ENCODE measurements at places on chromosomes 1 and 21.

GRCh38 chr1:243312952-243313634, 57.3 kb downstream of the SDCCAG8 start:
- DNase-seq = no peak

DNA sequence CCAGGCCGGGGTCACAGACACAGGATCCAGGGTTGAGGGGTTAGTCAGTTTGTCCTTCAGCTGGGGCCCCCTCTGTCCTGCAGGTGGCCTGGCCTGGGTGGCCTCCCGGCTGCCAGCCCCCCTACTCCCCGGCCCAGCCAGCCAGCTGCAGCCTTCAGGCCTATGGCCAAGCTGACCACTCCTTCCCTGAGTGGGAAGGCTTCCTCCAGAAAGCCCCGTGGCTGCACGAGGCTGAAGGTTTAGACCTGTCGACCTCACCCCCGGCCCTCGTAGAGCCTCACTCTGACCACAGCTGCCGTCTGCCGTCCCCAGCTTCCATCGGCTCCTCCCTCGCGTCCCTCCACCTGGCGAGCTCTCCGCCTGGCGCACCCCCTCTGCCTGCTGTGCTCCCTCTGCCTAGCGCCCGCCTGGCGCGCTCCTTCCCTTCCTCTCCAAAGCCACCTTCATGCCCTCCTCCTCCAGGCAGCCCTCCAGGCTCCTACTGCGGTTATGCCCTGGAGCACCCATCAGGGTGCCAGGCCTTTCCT, 9.6 kb downstream of the TTLL10 start:
- no peak for DNase-seq

DNA sequence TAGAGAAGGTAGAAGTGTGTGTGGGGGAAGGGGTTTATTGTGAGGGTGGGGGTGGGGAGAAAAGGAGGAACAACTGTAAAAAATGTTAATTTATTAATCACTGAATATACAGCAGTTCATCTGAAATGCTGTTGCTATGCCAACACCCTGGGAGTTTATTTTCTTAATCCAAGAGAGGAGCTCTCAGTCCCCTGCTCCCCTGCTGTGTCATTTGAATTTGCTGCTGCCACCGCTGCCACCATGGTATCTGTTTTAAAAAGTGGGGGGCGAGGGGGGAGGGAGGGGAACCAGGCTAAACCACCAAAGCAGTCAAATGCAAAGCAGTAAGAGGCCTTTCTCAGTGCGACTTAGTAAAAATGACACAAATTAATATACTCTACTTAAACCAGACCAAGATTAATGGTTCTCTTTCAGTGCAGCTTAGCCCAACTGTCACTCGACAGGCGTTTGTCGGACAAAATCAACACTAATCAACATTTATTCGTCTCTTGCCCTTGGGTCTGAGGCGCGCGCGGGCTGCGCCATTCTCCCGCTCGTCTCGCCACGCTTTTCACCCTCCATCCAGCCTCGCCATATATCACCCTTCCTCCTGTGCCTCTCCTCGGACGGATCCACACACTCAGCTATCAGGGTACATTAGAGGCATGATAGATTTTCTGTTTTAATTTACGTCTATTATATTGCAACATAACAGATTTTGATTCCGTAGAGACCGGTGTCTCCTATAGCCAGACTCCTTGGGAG, 76.2 kb downstream of the PBX1 start:
- no peak for DNase-seq

DNA sequence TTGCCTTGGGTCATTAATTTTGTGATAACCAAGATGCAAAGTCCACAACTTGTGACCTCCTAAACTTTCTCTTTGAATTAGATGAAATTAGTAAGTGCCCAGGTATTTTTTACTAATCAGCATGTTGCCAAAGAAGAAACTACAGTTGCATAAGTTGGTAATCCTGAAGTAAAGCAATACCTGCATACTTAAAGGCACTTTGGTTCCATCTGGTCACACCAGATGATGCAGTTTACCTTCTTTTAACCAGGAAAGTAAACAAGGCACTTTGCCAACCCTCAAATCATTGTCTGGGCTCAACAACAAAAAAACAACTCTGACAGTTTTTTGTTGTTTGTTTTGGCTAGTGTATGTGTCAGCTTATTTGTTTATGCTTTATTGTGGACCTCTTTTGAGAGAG, 55.5 kb upstream of the DYNLT5 start:
- DNase-seq = no peak

GRCh38 chr1:220045356-220046051, 801 bp downstream of the EPRS1 start:
- DNase-seq = no peak

DNA sequence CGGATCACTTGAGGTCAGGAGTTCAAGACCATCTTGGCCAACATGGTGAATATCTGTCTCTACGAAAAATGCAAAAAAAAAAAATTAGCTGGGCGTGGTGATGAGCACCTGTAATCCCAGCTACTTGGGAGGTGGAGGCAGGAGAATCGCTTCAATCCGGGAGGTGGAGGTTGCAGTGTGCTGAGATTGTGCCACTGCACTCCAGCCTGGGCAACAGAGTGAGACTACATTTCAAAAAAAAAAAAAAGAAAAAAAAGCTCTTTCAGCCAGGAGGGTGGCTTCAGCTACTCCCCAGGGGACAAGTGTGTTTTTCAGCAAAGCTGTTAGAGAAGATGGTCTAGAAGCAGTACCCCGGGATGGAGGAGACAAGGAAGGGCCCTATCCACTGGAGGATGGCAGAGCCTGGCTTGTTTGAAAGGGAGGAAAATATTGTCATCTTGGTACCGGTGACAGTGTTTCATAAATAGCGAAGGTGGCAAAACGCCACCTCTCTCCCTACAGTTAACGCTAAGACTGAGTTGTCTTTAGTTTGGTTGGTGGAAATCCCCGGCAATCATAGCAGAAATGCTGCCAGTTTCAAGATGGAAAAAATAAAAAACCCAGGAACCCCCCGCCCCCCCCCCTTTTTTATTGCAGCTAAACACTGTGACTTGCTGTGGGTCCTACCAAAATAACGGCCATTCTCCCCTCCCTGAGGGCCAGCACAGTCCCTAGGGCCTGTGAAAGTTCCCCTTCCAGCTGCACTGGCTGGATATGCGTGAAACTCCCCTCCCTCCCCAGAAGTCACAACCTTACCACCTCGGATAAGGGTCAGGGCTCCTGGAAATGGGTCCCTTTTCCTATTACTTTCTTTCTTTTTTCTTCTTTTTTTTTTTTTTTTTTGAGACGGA, 3.5 kb downstream of the PIK3CD start:
- DNase-seq = no peak

- no peak for DNase-seq
Observed at GRCh38 chr1:211944733-211945500, 90.4 kb downstream of the INTS7 start.

DNA sequence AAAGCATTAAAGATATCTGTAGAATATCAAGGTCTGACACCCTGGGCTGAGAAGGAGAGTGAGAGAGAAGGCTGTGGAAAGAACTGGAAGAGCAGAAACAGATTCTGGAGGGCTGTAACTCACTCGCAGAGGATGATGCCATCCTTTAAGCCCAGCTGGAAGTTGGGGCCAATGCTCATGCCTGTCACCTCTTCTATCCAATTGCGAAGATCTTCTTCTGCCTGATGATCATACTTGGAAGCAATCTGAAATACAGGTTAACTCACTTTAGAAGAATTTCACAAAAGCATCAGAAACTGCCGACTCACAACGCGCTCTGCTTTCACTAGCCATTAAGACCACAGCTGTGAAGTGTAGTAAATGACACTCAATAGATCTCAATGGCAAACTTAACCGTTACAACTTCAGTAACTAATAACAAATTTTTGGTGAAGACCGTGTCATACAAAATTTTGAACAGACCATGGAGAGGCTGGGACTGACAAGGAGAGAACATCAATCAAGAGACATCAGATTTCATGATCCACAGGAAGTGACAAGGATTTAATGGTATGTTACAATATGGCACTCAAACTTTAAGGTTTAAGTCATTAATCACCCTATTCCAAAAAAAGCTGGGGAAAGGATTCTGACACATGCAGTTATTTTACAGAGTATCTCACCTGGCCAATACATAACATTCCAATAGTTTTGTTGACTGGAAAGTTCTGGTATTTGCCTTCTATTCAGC, 23.5 kb downstream of the CNN3 start:
- DNase-seq = no peak

GRCh38 chr1:3033040-3033789, 11.9 kb downstream of the ACTRT2 start:
- no peak for DNase-seq

- DNase-seq = no peak
Observed at GRCh38 chr1:236753516-236753915, 41.6 kb upstream of the MTR start.

- no peak for DNase-seq
Observed at GRCh38 chr1:19525607-19526545, 40.5 kb upstream of the CAPZB start.

Data from DMS 273 treated with DMSO at 0.1 percent for 48 hours (cell line).